ENCODE measurements at places on chromosomes 7 and 10.

- DNase-seq, result no peak
Measured at GRCh38 chr10:43253461-43254198, 13.2 kb downstream of the RASGEF1A start.

- DNase-seq, result no peak
Measured at GRCh38 chr10:132485391-132485790, 52.2 kb upstream of the INPP5A start.

GRCh38 chr7:101818287-101819071, 1.1 kb downstream of the CUX1 start:
- DNase-seq, result no peak

DNA sequence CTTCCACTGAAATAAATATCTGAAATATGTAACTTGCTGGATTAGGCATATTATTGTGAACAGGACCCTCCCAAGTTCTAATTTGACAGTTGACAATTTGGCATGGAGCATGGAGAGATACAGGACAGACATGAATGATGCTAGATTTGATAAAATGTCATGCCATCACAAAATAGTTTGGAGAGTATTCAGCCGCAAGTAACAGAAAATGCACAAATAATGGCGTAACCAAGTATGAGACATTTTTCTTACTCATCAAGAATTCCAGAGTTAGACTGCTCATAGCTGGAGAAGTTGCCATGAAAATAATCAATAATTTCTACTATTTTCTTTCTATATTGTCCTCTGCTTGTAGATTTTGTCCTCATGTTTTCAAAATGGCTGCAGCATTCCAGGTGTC, 45.5 kb upstream of the GPAM start:
- DNase-seq, result no peak

- no peak for DNase-seq
Measured at GRCh38 chr10:22669163-22669711, 45.1 kb downstream of the PIP4K2A start.

DNA sequence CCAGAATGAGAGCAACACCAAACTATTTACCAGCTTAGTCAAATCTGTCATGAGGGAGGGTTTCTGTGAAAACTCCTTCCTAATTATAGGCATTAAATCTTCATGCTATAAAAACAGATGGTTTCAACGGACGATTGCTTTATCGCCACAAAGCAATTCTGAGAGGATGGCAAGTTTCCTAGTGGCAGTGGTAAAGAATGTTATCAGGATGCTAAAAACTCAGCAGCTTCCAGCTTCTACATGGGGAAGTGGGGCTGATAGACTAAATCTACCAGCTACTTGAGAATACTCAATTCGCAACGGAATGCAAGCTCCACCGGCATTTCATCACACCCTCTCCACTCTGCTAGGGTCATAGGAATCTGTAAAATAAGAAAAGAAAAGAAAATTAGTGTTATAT, 41.8 kb downstream of the JCAD start:
- no peak for DNase-seq

- DNase-seq, result no peak
Measured at GRCh38 chr7:40482845-40483244, 348.0 kb downstream of the SUGCT start.

- no peak for DNase-seq
Measured at GRCh38 chr7:106010331-106010730, 47.3 kb downstream of the CDHR3 start.
